Left ventricle myocardium inferior (tissue), 1 donor: ENCODE measurements at places on chromosomes 6 and 20. TPM values are rescaled to one million over a fixed set of nuclear protein-coding genes. Genes with fewer than 3 reads are reported as not detected.
A peak's percentile ranks its signal among the peaks of the same experiment; 100 is the strongest.

SLC32A1 gene
- total RNA-seq: not detected

CCN6 gene
- total RNA-seq: not detected

ANGPT4 gene
- 0.05 TPM for total RNA-seq

GGTLC1 gene
- total RNA-seq: not detected

LY6G6D gene
- not detected for total RNA-seq

DNAH8 gene
- total RNA-seq: 0.03 TPM

B3GALT4 gene
- 7.5 TPM for total RNA-seq

ALDH8A1 gene
- total RNA-seq: 0.08 TPM

GRCh38 chr6:155915651-155916050 lies 460.0 kb upstream of the NOX3 start:
- no peak for DNase-seq
- H3K36me3 ChIP-seq: no peaks in the 10 kb centered on the region
- no peak overlapping the region for H3K27ac ChIP-seq
- H3K4me3 ChIP-seq: no peak overlapping the region
- no peaks in the 10 kb centered on the region for H3K27me3 ChIP-seq

- peak overlapping the region; percentile 3 for H3K27ac ChIP-seq
- peaks cover 9% of the 10 kb centered on the region for H3K4me1 ChIP-seq
- DNase-seq: peak; percentile 56
- no peak overlapping the region for H3K4me3 ChIP-seq
These were observed 27.9 kb downstream of the SLC2A4RG start for GRCh38 chr20:63767456-63767855.

DNA sequence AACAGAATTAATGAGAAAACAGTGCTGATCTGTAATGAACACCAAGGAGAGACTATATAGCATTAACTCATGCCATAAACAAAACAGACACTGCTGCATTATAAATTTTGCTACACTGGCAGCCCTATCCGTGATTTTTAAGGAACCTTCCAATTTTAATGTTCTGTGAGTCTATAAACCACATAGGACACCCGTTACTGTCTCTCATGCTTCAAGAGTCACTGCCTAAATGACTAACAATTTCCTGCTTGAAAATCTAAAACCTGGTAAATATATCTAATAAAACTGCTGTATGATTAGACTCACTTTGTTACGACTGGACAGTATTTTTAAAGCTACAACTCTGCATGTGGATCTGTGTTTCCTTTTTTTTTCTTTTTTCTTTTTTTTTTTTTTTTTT lies 8.7 kb downstream of the CHD6 start:
- peaks cover 59% of the 10 kb centered on the region for H3K4me1 ChIP-seq
- no peak for DNase-seq
- H3K4me3 ChIP-seq: no peak overlapping the region
- no peak overlapping the region for H3K27ac ChIP-seq
- H3K27me3 ChIP-seq: no peaks in the 10 kb centered on the region

DNA sequence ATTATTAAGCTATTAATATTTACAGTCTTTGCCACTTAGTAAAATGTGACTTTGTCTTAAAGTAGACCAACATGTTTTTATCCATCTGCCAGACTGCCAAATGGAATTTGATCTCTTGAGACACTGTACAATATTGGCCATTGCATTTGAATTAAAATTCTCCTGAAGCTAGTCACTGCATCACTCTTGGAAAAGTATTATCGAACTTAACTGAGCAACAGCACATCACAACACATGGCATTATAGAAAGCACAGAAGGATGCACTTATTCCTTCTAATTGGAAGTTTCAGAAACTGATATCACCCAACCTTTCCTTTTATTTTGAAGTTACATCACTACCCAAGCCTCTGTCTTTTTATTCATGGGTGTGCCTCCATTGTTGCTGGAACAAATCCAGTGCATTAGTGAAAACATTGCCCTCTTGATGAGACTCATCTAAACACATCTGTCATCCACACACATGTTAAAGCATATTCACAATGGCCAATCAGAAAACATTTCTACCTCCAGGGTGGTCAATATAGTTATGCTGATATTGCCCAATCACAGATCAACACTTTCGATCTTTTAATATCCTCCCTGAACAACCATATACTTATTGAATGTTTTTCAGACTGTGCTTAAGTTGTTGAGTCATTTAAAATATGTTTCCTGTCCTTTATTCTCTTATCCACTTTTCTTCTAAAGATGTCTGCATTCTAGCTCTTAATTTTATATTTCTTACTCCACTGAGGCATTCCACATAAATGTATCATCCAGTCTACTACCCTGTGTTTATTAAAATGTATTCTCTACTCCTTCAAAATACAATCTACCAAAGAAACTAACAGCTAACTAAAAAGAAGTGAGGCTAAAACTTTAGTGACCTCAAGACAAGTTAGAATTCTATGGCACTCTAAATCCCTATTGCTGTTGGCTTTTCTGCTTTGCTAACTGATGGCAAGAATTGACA lies 535.0 kb downstream of the RFPL4B start:
- H3K27me3 ChIP-seq: no peaks in the 10 kb centered on the region
- H3K4me1 ChIP-seq: peaks cover 3% of the 10 kb centered on the region
- no peak for DNase-seq
- H3K36me3 ChIP-seq: no peaks in the 10 kb centered on the region
- no peak overlapping the region for H3K4me3 ChIP-seq

DNA sequence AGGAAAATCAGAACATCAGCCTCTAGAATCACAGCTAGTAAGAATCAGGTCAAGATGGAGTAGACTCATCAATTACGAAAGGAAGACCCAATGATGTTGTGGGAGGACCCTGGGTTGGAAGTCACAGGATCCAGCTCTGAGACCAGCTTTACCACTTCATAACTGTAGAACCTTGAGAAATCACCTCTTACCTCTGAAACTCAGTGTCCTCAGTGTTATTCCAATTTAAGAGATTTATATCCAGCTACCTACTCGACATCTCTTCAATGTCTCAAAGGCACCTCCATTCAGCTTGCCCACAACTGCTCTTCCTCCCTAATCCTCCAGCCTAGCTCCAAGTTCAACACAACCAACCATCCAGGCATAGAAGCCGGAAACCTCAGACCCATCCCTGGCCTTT lies 16.3 kb downstream of the MRPL14 start:
- H3K36me3 ChIP-seq: peaks cover 50% of the 10 kb centered on the region
- H3K27ac ChIP-seq: peak overlapping the region; percentile 89
- peaks cover 52% of the 10 kb centered on the region for H3K4me1 ChIP-seq
- no peaks in the 10 kb centered on the region for H3K27me3 ChIP-seq
- no peak for DNase-seq
- H3K4me3 ChIP-seq: no peak overlapping the region

- H3K36me3 ChIP-seq: no peaks in the 10 kb centered on the region
- no peak overlapping the region for H3K27ac ChIP-seq
- no peaks in the 10 kb centered on the region for H3K4me1 ChIP-seq
- H3K4me3 ChIP-seq: no peak overlapping the region
- DNase-seq: no peak
- H3K27me3 ChIP-seq: no peaks in the 10 kb centered on the region
These were observed 300.0 kb upstream of the MAN1A1 start for GRCh38 chr6:119649531-119649930.

DNA sequence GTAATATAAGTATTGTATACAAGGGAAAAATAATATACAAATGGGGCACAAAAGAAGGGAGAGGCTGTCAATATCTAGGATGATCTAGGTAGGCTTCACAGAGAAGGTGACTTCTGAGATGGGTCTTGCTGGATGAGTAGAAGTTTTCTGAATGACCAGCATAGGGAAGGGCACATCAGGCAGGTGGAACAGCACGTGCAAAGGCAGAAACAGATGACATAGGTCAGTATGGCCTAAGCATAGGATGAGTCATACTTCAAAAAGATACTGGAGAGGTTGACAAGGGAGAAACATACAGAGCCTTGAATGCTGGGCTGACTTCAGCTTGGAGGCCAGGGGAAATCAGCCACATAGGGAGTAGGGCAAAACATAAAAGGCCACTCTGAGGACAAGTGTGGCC lies 31.9 kb upstream of the SIRPA start:
- peaks cover 22% of the 10 kb centered on the region for H3K27me3 ChIP-seq
- no peak overlapping the region for H3K27ac ChIP-seq
- H3K4me1 ChIP-seq: no peaks in the 10 kb centered on the region
- H3K4me3 ChIP-seq: no peak overlapping the region
- no peaks in the 10 kb centered on the region for H3K36me3 ChIP-seq
- no peak for DNase-seq

DNA sequence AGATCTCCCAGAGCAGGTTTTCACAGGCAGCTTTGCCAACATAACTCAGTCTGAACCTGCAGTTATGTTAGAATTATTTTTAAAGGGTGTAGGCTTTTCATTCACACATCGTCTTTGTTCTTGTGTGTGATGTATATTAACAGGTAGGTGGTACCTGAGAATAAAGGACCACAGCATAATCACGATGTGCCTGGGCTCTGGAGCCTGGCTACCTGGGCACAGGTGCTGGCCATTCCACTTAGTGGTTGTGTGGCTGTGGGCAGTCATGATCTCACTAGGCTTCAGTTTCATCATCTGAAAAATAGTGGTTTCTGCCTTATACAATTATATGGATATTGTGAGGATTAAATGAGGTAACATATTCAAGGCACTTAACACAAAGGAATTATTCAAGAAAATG lies 6.4 kb downstream of the CD109 start:
- H3K4me3 ChIP-seq: no peak overlapping the region
- H3K27ac ChIP-seq: no peak overlapping the region
- H3K27me3 ChIP-seq: no peaks in the 10 kb centered on the region
- H3K36me3 ChIP-seq: peaks cover 16% of the 10 kb centered on the region

DNA sequence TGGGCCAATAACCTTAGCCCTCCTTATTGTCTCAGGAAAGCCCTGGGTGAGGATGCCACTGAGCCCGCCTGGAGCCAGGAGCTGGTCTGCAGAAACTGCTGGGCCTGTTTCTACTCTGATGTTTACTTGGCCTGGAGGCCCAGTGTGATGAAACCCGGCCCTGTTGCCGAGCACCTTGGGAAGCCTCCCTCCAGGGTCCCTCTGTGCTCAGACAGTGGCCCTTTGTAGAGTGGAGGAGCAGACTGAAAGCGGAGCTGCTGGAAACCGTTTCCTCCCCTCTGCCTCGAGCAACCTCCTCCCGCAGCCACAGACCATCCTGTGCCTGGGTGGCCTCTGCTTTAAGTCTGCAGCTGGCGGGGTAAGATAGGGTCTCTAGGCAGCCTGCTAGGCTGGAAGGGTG lies 84.1 kb upstream of the EPB41L1 start:
- H3K27me3 ChIP-seq: peaks cover 4% of the 10 kb centered on the region
- no peak overlapping the region for H3K27ac ChIP-seq

DNA sequence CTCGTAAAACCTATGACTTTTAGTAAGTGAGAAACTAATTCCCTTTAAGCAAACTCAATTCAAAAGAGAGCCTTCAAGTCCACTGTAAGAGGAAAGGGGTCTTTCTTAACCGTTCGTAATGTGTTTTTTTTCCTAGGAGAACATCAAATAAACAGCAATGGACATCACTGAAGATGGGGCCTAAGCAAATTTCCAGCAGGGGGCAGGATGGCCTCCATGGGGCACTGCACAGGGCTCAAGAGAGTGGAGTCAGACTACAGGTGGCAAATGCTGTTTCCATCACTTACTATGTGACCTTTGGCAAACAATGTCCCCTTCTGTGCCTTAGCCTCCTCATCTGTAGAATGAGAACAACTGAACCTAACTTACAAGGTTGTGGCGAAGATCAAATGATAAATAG lies 88.7 kb downstream of the ARHGAP18 start:
- H3K27ac ChIP-seq: no peak overlapping the region
- H3K4me1 ChIP-seq: no peaks in the 10 kb centered on the region
- no peaks in the 10 kb centered on the region for H3K27me3 ChIP-seq
- no peak for DNase-seq
- no peaks in the 10 kb centered on the region for H3K36me3 ChIP-seq

- H3K4me1 ChIP-seq: peaks cover 7% of the 10 kb centered on the region
- H3K4me3 ChIP-seq: no peak overlapping the region
- no peaks in the 10 kb centered on the region for H3K36me3 ChIP-seq
These were observed 131.0 kb downstream of the CEP57L1 start for GRCh38 chr6:109226353-109226752.

DNA sequence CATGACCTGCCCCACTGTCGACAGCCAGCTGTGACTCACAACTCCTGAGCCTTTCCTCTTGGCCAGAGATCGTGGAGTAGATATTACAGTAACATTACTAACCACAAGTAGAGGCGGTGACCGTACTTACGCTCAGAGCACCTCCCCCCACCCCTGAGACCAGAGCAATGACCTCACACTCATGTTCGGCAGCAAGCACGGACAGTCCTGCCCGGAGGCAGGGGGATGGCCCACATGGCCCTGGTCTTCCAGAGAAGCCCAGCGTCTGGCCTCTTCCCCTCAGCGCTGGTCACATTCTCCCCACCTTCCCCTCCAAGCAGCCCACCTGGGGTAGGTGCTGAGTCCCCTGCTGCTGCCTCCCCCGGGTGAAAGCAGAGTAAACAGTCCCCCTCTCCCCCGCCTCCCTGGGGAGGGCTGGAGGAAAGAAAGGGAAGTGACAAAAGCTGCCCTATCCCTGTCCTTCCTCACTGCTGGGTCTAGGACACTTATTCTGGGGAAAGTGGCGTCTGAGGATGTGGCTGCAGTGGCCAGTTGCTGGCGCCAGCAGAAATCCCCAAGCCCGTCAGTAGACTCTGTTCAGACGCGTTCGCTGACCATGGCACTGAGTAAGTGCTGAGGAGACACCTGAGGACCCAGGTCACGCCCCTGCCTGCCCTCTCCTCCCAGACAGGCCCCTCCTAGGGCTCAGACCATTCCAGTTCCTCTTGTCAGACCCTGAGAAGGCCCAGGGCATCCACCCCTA lies 68.5 kb downstream of the MRPL14 start:
- DNase-seq: peak; percentile 77
- H3K4me1 ChIP-seq: peaks cover 79% of the 10 kb centered on the region
- H3K27ac ChIP-seq: peak overlapping the region; percentile 89
- H3K4me3 ChIP-seq: peak overlapping the region; percentile 34
- H3K27me3 ChIP-seq: no peaks in the 10 kb centered on the region

- H3K36me3 ChIP-seq: peaks cover 37% of the 10 kb centered on the region
- H3K4me3 ChIP-seq: no peak overlapping the region
- H3K27me3 ChIP-seq: no peaks in the 10 kb centered on the region
These were observed 9.5 kb downstream of the MYL9 start for GRCh38 chr20:36550790-36551299.

GRCh38 chr6:15351631-15352030 lies 105.8 kb downstream of the JARID2 start:
- peak overlapping the region; percentile 11 for H3K27ac ChIP-seq
- H3K4me1 ChIP-seq: peaks cover 55% of the 10 kb centered on the region
- DNase-seq: peak; percentile 37
- H3K27me3 ChIP-seq: no peaks in the 10 kb centered on the region

GRCh38 chr6:103672169-103672568 lies 1187.5 kb downstream of the HACE1 start:
- no peaks in the 10 kb centered on the region for H3K4me1 ChIP-seq
- H3K27me3 ChIP-seq: no peaks in the 10 kb centered on the region
- no peak overlapping the region for H3K4me3 ChIP-seq
- no peak for DNase-seq
- H3K27ac ChIP-seq: no peak overlapping the region

- no peak overlapping the region for H3K4me3 ChIP-seq
- H3K36me3 ChIP-seq: no peaks in the 10 kb centered on the region
These were observed 284.2 kb downstream of the HACE1 start for GRCh38 chr6:104575536-104575935.

- no peaks in the 10 kb centered on the region for H3K27me3 ChIP-seq
- peaks cover 89% of the 10 kb centered on the region for H3K4me1 ChIP-seq
- H3K36me3 ChIP-seq: peaks cover 12% of the 10 kb centered on the region
- no peak overlapping the region for H3K27ac ChIP-seq
- no peak for DNase-seq
- H3K4me3 ChIP-seq: no peak overlapping the region
These were observed 6.9 kb downstream of the STX16 start for GRCh38 chr20:58657986-58658385.

- H3K27ac ChIP-seq: peak overlapping the region; percentile 36
- H3K36me3 ChIP-seq: peaks cover 3% of the 10 kb centered on the region
- no peak for DNase-seq
- H3K4me1 ChIP-seq: peaks cover 33% of the 10 kb centered on the region
- no peak overlapping the region for H3K4me3 ChIP-seq
These were observed 5.5 kb downstream of the KATNA1 start for GRCh38 chr6:149642829-149643580.
